NCI-H2227 treated with DMSO at 0.1 percent for 48 hours (cell line): ENCODE measurements at places on chromosomes 12 and 14.

- DNase-seq, result no peak
Observed at GRCh38 chr14:92153581-92153980, 31.8 kb downstream of the CPSF2 start.

GRCh38 chr14:66330916-66331315 lies 155.3 kb upstream of the CCDC196 start:
- no peak for DNase-seq

DNA sequence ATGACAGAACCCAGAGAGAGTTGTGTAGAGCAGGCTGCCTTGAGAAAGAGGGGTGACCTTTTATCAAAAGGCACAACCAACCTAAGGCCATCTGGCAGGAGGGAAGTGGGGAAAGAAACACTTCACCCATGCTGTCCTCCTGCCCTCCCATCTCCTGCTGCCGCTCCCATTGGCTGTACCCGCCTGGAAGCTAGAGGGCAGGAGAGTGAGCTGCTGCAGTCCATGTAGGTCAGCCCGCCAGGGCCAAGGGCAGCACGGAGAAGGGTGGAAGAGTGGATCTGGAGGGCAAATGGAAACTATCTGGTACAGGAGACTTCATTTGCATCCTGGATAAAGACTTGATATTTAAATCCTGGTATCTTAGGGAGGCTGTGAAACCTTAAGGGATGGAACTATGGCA lies 11.5 kb upstream of the CABP1 start:
- DNase-seq, result no peak

DNA sequence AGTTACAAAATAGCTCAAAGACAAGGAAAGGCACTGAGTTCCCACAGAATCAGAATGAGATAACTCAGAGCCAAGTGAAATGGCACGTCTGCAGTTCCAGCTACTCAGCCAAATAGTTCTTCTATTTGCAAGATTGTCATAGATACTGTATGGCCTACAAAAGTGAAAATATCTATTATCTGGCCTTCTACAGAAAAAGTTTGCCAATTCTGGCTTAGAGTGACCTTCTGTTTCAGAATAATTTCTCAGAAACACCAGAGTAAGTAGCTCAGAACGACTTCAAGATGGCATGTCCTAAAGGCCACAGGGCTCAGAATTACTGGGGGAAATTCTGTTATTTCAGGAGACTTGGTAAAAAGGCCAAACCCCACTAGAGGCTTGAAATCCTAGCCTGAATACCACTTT lies 10.7 kb upstream of the RTRAF start:
- DNase-seq, result no peak

DNA sequence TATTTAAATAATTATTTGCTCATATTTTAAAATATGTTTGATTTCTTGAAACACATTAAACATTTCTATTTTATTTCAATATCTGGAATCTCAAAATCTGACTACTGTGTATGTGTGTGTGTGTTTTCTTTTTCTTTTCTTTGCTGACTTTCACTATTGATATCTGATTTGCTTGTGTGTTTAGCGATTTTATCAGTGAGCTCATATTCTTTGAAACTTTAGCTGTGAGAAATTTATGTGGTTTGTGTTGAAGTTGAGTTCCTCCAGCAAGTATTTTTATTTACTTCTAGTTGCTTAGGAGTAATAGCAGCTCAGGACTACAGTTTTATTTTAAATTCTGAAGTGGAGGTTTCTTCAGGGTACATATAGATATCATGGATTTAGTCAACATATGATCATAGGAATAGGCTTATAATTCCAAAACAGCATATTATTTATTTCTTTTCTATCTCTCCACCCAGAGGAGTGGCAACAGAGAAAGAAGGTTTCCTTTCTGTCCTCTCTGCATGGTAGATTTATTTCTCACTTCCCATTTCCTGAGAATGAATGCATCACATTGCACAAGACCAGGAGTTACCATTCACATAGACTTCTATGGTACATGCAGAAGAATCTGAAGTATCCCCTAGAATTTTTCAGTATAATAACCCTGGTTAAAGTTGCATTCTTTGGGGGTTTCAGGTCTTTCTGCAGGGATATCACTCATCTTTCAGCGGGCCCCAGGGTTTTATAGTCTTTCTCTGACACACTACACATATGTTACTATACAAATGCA lies 60.5 kb downstream of the PTPRQ start:
- no peak for DNase-seq

DNA sequence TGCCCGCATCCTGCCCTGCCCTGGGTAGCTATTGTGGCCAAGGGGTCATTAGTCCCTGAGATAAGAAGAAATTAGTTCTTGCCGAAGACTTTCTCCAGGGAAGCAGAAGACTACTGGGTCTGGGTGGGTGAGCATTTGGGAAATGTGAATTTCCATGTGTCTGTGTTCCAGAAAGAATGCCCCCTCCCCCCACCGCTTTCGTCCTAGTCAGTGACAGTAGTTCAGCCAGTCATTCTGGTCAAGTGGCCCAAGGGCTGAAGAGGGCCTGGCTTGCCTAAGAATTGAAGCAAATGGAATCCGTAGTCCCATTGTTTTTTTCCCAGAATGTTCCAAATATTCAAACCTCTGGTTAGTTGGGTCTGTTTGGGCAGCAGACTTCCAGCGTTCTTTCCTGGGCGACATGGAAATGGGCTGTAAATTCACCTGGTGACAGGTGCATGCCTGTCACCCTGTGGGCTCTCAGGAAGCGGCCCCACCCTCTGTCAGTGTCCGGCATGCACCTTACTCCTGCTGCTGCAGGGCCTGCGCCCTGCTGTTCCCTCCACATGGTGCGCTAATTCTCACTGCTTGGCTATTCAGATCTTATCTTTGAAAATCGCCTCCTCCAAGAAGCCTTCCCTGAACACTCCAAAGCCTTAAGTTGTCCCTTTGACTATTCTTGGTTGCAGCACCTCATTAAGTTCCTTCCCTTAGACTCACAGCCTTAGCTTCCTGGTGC lies 1.4 kb upstream of the RFLNA start:
- DNase-seq, result no peak

DNA sequence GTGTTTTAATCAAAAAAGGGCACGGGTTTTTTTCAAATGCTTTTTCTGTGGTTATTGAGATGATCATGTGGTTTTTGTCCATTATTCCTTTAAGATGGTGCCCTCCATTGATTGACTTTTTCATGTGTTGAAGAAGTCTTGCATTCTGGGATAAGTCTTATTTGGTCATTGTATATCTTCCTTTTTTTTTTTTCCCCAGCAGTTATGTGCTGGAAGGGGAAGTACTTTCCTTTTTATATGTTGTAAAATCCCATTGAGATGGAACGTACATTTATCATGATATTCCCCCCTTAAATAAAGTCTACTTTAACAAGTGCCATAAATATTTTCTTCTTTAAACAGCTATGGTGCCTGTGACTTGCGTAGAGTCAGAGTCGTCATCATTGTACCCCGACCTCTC lies 24.8 kb upstream of the MUCL1 start:
- no peak for DNase-seq

DNA sequence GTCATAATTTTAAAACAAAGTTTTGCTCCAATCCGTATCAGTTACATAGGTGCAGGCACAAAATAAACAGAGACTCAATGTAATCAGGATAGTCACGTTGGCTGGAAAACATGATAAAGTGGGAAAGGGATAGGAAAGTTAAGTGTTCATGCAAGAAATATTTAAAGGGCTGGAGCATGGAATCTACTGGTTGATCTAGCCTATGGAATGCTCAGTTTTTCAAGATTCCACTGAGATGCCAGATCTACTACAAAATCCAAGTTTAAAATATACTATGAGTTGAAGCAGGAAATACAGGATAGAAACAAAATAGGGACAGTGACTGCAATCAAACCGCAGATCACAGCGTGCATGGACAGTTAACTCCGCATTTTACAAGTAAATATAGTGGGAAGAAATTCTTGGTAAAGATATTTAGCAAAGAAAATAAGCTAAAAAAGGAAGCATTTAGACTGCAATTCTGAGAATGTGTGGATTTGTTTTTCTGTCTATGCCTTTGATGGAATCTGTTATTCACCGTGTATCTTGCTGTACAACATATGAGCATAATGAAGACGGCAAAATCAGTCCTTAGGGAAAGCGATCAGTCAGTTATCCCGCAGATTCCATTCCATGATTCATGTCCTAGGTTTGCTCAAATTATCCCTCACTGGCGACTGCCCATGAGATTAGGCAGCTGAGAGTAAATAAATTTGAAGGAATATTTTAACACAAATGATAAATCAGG lies 1044.3 kb downstream of the FLRT2 start:
- DNase-seq, result no peak

DNA sequence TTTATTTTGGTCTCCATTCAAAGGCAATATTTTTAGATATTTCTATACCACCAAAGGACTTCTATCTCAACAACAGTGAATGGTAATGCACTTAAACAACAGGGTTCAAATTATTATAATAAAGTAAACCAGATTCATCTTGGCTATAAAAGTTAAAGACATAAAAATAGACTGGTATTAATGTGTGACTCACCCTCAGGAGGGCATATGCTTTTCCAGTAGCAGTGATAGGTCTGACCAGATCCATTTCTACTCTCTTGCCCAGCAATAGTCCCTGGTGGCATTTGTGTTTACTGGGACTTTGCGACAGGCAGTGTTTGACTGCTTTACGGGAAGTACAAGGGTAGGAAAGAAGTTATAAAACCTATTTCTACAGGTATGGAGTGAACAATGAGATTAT lies 353.2 kb upstream of the ATP2B1 start:
- DNase-seq, result no peak

GRCh38 chr14:66117600-66117999 lies 368.6 kb upstream of the CCDC196 start:
- no peak for DNase-seq

GRCh38 chr12:5177731-5178130 lies 134.1 kb downstream of the KCNA5 start:
- no peak for DNase-seq

DNA sequence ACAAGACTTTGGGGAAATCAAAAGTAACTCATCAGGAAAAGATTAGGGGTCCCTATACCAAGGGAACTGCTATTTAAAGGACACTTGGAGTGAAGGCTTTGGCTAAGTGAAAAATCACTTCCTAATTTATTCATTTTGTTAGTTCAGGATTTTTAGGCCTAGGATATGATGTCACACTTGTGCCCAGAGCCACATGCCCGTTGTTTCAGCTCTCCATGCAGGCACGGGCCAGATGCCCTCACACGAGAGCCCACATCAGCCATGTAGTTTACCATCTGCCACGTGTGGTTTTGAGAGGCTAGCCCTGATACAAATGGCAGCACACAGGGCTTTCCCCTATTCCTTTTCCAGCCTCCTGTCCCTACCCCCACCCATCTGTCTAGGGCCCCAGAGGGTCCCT lies 11.9 kb upstream of the LRP1-AS start:
- DNase-seq, result no peak

DNA sequence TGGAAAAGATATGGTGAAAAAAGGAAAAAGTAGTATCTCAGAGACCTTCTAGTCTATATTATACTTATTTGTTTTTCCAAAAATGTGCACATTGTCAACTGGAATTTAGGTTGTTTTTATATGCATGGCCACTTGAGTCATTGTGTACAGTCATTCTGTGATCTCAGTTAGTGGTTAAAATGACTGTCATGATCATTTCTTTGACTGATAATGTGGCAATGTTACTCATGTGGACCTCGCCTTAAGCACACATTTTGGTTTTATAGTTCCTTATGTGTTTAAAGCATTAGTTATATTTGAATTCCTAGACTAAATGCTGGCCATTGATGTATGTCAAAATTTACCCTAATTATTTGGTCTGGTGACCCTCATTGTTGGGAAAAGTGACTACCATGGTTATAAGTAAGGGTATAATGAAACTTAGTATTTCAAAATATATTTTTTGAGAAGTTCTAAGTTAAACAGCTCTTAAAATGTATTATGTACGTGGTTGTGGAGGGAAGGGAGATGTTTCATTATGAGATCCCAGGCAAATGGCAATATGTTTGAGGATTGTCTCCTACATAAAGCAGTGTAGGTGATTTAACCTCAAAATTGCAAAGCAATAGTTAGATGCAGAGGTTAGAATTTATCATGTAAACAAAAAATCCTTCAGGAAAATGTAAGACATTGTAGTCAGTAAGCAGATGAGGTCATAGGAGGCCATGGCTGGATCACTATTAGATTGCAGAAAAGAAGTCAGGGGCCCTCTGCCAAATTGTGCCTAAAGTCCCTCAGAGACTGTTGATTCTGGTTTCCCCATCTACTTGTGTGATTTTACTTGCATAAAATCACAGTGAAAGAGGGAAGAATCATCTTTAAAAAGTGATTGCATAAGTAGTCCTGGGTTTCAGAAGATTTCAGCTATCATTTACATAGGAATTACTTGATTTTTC lies 17.5 kb downstream of the PNMA1 start:
- DNase-seq, result no peak

DNA sequence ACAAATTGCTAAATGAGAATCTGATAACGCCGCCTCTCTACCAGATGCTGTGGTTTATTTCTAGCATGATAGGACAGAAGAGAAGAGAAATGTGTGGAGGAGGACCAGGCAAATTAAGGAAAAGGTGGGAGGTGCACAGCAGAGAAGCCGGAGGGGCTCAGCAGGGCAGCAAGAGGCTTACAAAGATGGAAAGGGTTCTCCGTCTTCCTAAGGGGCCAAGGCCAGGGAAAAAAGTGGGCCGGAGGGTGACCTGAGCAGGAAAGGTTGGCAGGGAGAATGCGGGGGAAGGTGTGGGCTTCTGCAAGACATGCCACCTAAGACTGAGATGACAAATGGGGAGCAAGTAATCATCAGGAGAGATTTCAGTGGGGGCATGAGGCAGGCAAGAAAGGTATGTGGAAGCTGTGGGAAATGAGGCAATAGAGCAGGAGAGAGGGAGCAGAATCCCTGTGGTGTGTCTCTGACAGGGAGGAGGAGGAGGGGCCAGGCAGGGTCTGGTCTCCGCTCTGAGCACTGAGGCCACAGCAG lies 18.7 kb downstream of the MANSC1 start:
- DNase-seq, result no peak

DNA sequence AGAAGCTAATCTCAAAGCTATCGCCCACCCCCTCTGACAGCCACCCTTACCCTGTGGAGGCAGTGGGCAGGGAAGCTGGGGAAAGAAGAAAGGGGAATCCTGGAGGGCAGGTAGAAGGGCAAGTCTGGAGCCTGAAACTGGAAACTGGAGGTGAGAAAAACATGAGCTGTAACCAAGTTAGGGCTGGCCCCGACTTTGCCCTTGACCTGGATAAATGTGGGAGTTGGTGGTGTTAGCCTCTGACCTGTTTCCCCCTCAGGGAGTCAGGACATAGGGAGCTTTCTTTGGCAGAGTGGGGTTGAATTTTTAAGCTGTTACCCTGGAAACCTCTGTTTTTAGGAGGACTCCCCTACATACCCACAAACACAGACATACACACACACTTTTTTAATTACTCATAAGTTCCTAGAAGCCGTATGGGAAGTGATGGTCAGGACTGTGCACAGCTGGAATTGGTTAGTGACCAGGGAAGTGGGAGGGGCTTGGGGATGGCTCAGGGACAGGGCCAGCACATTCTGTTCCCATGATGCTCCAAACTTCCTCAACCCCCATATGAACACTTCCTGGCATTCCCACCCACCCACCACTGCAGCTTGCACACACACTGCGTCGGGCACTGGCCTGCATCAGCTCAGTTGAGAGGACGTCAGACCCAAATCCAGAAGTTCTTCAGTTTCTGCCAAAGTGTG lies 5.0 kb upstream of the MMP19 start:
- DNase-seq, result no peak

- DNase-seq, result no peak
Observed at GRCh38 chr14:59428581-59429012, 36.6 kb downstream of the GPR135 start.
